ENCODE measurements at places on chromosomes 5 and 9. TPM values are rescaled to one million over a fixed set of nuclear protein-coding genes. Genes with fewer than 3 reads are reported as not detected.

Gene F2RL2
- 0.17 TPM for total RNA-seq

Gene LOX
- total RNA-seq = 5.9 TPM

Gene SVEP1
- 4.5 TPM for total RNA-seq

Gene PTPN3
- total RNA-seq = 41.8 TPM

Gene NR2F1-AS1
- 12.2 TPM for total RNA-seq

Gene DIPK1B
- total RNA-seq = not detected

Gene UNC5A
- not detected for total RNA-seq

Gene AHRR
- 1.7 TPM for total RNA-seq

Gene NMUR2
- not detected for total RNA-seq

Gene FOXD4L6
- 1.0 TPM for total RNA-seq

Gene C9orf43
- total RNA-seq = 1.9 TPM

Gene MARVELD2
- total RNA-seq = 46.6 TPM

Gene PPP3R2
- total RNA-seq = not detected

Gene PTPDC1
- 8.5 TPM for total RNA-seq

Gene SMIM27
- total RNA-seq = 4.8 TPM

Gene NR6A1
- 2.9 TPM for total RNA-seq

Gene WDR38
- total RNA-seq = not detected

Gene TAF11L10
- total RNA-seq = not detected
